ENCODE measurements at places on chromosomes 2 and 18.

DNA sequence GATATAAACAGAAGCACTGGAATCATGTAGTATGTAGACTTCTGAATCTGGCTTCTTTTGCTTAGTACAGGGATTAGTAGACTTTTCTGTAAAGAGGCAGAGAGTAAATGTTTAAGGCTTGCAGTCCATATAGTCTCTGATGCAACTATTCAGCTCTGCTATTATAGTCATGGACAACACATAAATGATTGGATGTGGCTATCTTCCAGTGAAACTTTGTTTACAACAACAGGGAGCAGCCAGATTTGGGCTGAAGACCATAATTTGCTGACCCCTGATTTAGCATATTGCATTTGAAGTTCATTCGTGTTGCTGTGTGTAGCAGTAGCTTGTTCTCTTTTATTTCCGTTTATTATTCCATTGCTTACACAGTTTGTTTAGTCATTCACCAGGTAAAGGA, 55.0 kb downstream of the GPD2 start:
- DNase-seq: no peak

GRCh38 chr2:127660291-127660578, 14.3 kb downstream of the GPR17 start:
- DNase-seq: no peak

GRCh38 chr18:77063260-77063659, 69.3 kb downstream of the MBP start:
- no peak for DNase-seq

GRCh38 chr2:150230004-150230403, 257.5 kb downstream of the RND3 start:
- DNase-seq: no peak

GRCh38 chr2:205408696-205409095, 273.6 kb upstream of the NRP2 start:
- DNase-seq: no peak

GRCh38 chr2:58047373-58047935, 848 bp downstream of the VRK2 start:
- DNase-seq: no peak

- no peak for DNase-seq
Observed at GRCh38 chr2:236941551-236941950, 144.1 kb upstream of the COPS8 start.

GRCh38 chr2:172813314-172813888, 77.8 kb downstream of the RAPGEF4 start:
- no peak for DNase-seq

- peak; percentile 94 for DNase-seq
Observed at GRCh38 chr2:68157402-68158133, at the start of gene PNO1. PNO1 (plus strand) TSS chr2:68157888; CDS start chr2:68157935, 47 bp downstream.

GRCh38 chr2:101830555-101830954, 133.0 kb downstream of the MAP4K4 start:
- no peak for DNase-seq

GRCh38 chr18:65587491-65587890, 163.3 kb upstream of the CDH7 start:
- no peak for DNase-seq

- DNase-seq: peak; percentile 49
Observed at GRCh38 chr2:180905002-180905401, 75.4 kb upstream of the UBE2E3 start.

- DNase-seq: no peak
Observed at GRCh38 chr2:28665041-28665704, 86.5 kb upstream of the PPP1CB start.

- DNase-seq: no peak
Observed at GRCh38 chr18:76490033-76490432, 5.0 kb downstream of the ZNF516 start.

- no peak for DNase-seq
Observed at GRCh38 chr18:10413722-10414121, 40.7 kb upstream of the APCDD1 start.

DNA sequence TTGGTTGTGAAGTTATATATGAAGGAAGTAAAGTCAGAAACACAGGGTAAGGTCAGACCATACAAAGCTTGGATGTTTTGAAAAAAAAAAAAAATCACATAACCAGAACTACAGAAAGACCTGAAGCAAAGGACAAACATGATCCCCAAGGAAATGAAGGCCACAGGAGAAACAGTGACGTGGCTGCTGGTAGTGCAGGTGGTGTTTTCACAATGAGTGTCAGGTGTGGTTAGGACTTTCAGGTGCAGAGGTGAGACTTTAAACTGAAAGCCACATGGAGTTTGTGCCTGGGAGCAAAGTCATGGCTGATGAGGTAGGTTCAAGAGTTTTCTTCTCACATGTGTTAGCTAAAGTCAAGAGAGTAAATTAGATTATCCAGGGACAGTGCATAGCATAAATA, 270.7 kb downstream of the PIEZO2 start:
- DNase-seq: no peak

DNA sequence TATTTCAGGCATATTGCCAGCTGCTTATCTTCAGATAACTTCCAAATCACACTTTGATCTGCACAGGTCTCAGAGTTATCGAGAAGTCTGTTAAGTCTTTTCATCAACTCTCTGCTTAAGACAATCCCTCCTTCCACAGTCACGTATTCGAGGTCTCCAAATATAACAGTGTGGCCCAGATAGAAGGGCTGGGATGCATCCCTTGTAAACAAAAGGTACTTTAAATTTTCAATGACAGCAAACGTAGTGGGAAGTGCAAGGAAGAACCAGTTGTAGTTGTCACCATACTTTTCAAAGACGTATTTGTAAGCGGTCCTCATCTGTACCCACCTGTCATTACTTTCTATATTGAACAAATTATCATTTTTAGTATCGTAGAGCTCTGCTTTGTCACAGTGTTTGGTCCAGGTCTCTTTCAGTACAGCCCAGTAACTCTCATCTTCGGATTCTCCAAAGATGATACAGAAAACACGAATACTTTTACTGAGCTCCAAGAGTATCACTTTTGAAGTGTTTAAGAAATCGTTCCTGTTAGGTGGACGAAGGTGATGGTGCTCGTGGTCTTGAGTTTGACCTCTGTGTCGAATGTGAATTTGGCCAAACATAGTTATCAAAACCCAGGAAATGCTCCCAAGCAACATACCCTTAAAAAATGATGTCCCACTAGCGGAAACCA, 445 bp downstream of the C1GALT1C1L start:
- no peak for DNase-seq

GRCh38 chr2:101899871-101900270, 91.9 kb upstream of the IL1R2 start:
- DNase-seq: no peak

DNA sequence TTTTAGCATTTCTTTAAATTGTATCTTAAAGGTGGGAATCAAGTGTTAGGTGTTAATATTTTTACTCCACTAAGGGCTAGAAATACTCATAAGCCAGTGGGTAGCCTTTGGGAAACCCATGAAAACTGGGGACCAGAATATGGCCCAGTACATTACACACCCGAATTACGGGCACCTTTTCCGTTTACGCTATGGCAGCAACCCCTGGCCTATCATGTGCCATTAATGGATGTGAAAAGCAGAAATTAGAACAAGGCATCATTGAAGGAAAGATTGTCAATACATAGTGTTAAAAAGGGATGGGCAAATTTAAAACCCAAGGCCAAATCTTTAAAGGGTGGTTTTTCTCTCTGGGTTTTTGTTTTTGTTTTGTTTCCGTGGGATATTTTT, 781 bp downstream of the FARP2 start:
- DNase-seq: no peak

- no peak for DNase-seq
Observed at GRCh38 chr2:236739663-236740062, 170.0 kb downstream of the ACKR3 start.

DNA sequence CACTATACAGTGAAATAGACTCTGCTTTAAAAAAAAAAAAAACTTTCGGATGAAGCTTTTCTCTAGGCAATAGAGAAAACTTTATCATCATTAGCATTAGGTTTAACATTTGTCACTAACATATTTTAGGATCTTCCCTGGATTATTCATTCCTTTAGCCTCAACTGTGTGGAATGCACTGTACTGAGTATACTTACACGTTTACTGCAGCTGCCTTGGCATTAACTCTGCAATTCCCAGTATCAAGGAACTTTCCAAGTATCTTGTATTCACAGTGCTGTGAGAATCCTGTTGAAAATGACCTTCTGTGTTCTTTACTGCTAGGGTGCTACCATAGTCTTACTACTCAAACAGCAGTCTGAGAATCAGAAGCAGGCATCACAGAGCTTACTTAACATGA, 328.2 kb upstream of the COL3A1 start:
- DNase-seq: no peak

DNA sequence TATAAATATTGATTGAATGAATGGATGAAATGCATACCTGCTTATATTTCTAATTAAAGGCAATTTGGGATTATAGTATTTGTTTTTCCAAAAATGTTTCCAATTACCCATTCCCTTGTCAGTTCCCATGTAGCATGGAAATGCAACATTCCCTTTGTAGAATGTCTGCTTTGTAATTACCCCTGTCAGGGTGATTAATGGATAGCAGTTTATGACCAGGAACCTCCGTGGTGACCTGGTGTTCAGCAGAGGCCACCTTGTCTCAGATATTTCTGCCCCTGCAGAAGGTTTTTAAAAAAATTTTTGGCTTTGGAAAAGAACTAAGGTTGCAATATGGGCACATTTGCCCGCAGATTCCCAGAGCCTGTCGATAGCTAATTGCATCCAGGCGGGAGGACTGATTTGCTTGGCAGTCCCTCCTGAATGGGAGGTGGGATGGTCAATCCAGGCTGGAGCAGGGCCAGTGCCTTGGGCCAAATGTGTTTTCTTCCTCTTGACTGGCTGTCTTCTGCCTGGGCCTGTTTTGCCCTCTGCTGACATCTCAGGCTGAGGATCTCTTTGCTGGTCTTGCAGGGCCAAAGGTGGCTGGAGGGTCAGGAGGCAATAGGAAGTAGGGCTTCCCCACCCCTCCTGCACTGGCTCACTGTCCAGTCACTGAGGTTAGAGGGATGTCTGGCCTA, 82.1 kb downstream of the TMEM182 start:
- no peak for DNase-seq

- no peak for DNase-seq
Observed at GRCh38 chr2:568639-569235, 108.5 kb downstream of the TMEM18 start.

GRCh38 chr2:134601264-134601663, 117.5 kb downstream of the TMEM163 start:
- DNase-seq: no peak

DNA sequence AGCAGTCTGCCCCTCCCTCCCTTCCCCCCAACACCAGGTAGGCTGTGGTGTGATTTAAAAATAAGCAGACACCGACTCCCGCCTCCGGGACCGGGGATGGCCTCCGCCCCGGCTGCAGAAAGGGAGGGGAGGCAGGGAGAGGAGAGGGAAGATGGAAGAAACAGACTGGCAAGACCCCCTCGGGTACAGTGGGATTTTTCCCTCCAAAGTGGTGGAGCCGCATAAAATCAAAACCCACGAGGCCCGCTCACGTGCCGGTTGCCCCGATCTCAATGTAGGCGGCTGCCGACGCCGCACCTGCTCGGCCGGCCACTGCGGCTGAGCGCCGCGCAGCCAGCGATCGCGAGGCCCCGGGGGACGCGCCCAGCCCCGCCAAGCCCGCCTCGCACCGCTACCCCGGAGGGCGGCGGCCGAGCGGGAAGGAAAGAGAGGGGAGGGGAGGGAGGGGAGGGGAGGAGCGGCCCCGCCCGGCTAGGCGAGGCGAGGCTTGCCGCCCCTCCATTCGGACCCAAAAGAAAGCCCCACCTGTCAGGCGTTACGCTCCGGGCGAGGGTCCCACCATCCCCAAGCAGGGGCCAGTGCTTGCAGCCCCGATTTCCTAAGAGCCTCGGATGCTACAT, 811 bp downstream of the ADD2 start:
- DNase-seq: peak; percentile 83

DNA sequence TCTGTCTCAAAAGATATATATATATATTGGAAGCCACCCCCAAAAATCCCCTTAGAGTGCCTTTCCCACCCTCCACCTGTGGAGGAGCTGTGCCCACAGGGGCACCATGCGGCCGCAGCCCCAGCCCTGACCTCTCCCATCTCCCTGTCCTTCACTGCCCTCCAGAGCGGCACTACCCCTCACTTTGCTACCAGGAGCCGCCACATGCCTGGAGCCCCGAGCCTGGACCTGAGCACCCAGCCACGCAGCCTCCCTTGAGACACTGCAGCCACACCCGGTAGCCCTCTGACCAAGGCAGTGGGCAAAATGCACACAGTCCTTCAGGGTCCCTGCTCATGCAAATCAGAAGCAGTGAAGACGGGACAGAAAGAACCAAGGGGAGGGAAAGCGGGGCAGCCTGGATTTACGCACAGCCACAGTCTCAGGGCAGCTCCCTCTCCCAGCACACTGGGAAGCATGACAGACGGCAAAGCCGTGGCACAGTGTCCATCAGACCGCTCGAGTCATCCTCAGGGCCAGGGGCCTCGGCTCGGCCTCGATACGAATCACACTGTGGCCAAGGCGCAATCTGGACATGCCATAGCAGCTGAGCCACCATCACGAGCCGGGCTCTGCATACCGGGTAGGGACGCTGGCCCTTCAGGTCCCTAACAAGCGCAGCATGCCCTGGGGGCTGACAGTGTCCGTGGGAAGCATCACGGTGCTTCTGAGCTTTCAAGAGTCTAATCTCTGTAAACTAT, 10.1 kb downstream of the HDAC4 start:
- DNase-seq: no peak

- no peak for DNase-seq
Observed at GRCh38 chr18:57595347-57595746, 8.8 kb upstream of the FECH start.

- no peak for DNase-seq
Observed at GRCh38 chr2:146591908-146592307, 1252.9 kb upstream of the ACVR2A start.

GRCh38 chr2:238247002-238247822, 7.4 kb upstream of the HES6 start:
- DNase-seq: no peak

DNA sequence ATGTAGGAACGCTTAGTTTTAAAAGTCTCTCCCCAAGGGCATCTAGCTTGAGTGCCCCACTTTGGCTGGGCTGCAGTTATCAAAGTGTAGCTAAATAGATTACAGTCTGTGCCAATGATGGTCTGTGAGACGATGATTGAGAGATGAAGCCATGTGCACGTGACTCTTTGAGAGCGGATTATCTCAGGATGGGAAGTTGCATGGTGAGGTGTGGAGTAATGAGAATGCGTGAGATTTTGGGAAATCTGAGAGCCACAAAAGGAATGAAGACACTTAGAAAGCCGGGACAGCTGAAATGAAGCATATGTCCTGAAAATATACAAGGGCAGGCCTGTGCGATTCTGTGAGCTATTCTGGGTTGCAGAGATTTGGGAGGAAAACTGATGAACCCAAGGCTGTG, 370.0 kb downstream of the TGIF1 start:
- DNase-seq: no peak

DNA sequence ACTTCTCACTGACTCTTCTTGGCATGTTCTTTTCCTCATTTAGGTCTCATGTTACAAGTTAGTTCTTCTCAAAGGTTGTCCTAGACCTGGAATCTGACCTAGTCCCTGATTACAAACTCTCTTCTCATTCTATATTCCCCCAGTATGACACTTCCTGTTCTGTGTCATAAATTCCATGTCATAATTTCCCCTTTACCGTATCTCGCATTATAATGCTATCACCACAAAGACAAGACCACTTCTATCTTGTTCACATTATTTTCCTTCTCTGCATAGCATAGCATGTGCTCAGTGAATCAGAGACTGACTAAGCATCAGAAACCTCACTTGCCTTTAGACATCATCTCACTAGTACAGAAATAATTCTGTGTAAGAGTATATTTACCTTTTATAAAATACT, 63.6 kb upstream of the CAVIN2 start:
- no peak for DNase-seq

GRCh38 chr2:109197491-109198418, 68.8 kb downstream of the SH3RF3 start:
- DNase-seq: no peak

- no peak for DNase-seq
Observed at GRCh38 chr18:11570769-11571412, 38.5 kb upstream of the SLC35G4 start.

Data from H9 (cell line).